A673 (cell line): ENCODE measurements at places on chromosomes 16 and 17. TPM values are rescaled to one million over a fixed set of nuclear protein-coding genes. Genes with fewer than 3 reads are reported as not detected.

- DNase-seq: no peak
These were observed 3.6 kb downstream of the CD19 start for GRCh38 chr16:28935346-28935745.

DNA sequence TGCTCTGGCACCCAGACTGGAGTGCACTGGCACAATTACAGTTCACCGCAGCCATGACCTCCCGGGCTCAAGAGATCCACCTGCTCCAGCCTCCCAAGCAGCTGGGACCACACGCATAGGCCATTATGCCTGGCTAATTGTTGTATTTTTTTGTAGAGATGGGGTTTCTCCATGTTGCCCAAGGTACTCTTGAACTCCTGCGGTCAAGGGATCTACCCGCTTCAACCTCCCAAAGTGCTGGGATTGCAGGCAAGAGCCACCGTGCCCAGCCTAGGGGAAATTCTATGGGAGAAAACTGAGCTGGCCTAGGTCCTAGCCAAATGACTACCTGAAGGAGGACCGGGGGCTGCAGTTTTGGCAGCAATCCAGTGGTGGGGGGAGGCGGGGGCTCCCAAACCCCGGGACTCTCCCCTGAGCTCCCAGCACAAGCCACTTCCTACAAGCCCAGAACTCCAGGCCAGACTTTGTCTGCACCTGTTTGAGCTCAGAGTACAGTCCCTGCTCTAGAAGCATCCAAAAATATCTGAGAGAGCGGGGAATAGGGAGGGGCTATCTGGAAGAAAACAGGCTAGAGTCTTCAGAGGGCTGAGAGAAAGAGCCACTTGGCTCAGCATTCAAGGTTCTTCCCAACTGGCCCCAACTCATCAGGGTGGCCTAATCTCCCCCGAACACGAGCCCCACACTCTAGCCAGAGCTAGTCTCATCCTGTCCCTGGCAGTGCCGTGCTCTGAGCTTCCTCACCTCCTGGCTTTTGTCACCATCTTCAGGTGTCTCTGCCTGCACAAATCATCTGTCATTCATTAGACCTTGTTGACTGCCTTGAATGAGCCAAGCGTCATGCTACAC lies 9.1 kb downstream of the SRL start:
- DNase-seq: no peak

- DNase-seq: no peak
These were observed 1.9 kb downstream of the DHX58 start for GRCh38 chr17:42110301-42111264.

DNA sequence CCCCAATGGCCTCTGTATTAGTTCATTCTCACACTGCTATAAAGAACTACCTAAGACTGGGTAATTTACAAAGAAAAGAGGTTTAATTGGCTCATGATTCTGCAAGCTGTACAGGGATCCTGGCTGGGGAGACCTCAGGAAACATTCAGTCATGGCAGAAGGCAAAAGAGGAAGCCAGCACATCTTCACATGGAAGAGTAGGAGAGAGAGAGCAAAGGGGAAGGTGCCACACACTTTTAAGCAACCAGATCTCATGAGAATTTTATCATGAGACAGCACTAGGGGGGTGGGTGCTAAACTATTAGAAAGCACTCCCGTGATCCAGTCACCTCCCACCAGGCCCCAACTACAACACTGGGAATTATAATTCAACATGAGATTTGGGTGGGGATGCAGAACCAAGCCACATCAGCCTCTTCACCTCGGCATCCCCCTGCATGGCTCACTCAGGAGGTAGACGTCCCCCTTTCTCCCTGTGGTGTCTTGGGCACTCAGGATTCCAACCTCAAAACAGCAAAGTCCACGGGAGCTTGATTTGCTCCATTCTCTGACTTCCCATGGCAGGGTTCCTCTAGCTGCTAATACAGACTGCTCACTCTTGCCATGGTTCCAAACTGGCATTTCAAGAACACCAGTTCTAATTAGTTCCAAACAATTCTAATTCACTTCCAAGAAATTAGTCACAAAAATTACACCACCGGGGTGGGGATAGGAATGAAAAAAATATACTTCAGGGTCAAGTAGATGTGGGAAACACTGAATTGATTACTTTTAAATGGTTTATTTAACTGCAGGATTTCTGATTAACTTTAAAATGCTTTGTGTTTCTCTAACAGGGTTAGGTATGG lies 203.8 kb upstream of the HSBP1 start:
- DNase-seq: no peak

GRCh38 chr17:27541301-27542023 lies 85.2 kb downstream of the KSR1 start:
- DNase-seq: no peak

DNA sequence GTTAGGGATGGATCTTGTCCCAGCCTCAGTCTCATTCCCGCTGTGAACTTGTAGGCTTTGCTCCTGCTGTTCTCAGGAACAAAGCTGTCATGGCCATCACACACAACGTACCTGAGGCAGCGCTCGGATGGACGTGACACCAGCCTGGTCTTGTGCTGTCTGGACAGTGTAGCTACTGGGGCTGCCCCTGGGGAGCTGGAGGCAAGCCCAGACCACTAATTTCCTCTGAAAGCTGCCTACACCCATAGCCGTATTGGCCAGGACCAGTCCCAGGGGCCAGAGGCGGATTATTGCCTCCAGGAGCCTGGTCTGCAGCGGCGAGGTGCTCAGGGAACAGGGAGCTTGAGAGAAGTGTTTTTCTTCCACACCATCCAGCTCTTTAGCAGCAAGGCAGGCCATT lies 11.7 kb downstream of the ZNHIT3 start:
- DNase-seq: no peak

GRCh38 chr17:49861150-49861884 lies 13.4 kb upstream of the TAC4 start:
- peak; percentile 57 for DNase-seq

- no peak for DNase-seq
These were observed 3.0 kb upstream of the RMI2 start for GRCh38 chr16:11342021-11342855.

GRCh38 chr16:69523566-69524305 lies 42.0 kb upstream of the NFAT5 start:
- no peak for DNase-seq

DNA sequence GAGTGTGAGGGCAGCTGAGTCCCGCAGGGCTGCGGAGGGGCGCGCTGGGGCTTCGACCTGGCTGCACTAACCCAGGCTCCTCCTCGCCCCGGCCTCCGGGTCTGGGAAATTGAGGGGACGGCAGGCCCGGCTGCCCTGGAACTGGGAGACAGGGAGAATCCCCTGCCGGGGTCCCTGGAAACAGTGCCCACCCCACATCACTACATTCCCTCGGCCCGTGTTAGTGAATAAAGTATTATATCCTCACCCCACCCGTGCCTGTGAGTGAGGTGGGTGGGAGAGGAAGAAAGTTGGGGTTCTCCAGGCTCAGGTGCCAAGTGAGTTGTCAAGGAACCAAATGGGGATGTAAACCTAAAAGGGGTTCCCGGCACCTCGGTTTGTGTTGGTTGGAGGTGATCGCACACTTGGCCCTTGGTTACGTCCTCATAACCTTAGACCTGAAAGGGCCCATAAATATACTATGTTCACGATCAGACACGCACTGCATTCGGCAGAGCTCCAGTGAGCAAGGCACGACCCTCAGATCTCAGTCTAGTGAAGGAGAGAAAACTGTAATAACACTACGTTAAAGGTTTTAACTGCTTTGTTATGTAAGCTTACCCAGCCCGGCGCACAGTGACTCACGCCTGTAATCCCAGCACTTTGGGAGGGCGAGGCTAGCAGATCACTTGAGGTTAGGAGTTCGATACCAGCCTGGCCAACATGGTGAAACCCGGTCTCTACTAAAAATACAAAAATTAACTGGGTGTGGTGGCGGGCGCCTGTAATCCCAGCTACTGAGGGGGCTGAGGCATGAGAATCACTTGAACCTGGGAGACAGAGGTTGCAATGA lies 11.2 kb downstream of the ZNF771 start:
- DNase-seq: no peak

- DNase-seq: no peak
These were observed 199.9 kb downstream of the ZFHX3 start for GRCh38 chr16:72848028-72848400.

- peak; percentile 11 for DNase-seq
These were observed 47.2 kb upstream of the MED13 start for GRCh38 chr17:62112229-62112628.

Gene TSNAXIP1
- total RNA-seq: 1.0 and 1.6 TPM in 2 replicates

Gene ADORA2B
- 3.9 and 5.9 TPM in 2 replicates for total RNA-seq

Gene SCN4A
- total RNA-seq: 0.56 and 0.79 TPM in 2 replicates
